CD4-positive, alpha-beta T cell treated with Interleukin-15 for 4 hours (primary cell): ENCODE measurements at places on chromosomes 12 and 14.

DNA sequence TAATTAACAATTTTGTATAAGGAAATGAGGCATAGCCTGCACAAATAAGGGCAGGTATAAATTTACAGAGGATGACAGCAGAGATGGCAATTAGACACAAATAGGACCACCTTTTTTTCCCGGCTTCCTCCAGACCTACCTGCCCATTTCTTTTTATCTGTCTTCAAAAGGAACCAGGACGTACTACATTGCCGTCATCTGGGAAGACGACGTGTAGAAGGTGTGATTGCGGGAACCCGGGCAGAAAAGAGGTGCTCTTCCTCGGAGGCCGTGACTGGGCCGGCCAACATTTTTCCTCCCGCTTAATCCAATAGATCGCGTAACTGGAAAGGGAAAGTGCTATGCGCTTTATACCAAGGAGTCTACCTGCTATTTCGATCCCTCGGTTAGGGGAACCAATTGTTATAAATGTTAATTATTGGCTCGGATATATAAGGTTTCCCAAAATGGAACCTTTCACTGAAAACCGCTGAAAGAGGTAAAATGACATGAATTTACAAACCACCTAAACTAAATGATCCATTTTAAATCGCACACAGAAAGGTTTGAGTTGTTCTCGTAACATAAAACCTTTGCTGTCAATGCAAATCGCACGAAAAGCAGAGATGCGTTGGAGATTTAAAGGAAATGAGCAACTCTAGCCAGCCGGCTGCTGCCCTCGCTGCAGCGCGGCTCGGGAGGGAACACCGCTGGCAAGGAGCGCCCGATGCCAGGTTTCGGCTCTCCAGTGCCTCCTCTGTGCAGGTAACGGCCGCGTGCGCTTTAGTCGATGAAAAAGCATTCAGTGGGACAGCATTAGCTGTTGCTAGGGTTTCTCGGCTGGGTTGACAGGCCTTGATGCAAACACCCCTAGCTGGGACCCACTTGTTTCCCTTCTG is 2.8 kb upstream of the SIX1 start:
- no peak for DNase-seq

- DNase-seq = no peak
Measured at GRCh38 chr14:102699416-102700110, 77.7 kb upstream of the TRAF3 start.

GRCh38 chr14:81981307-81981675 is 447.6 kb upstream of the SEL1L start:
- DNase-seq = no peak

- DNase-seq = no peak
Measured at GRCh38 chr12:6279631-6280030, 30.9 kb upstream of the PLEKHG6 start.

DNA sequence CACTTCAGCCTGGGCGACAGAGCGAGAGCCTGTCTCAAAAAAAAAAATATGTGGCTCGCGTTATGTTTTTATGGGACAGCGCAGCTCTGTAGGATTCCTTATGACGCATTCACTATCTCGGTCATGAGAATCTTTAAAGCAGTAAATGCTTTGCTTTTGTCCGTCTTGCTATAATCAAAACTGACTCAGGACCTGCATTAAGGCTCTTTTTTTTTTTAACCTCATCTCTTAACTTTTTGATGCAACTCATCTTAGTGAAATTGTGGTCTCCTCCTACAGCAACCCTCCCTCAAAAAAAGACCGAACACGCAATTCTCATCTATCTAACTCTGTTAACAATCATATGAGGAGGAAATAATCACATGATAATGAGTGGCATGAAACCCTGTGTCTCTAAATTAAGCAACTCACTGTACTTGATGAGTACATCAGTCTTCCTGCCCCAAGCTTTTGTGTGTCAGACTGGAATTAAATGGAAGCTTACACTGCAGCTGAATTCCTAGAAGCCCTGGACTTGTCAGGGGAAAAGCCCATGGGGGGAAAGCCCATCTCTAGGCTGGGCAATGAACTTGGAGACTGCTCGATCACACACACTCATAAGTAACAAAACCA is 4.3 kb downstream of the P2RX4 start:
- peak; percentile 74 for DNase-seq

GRCh38 chr12:21026302-21026701 is 104.7 kb upstream of the SLCO1B1 start:
- DNase-seq = no peak

GRCh38 chr12:64087761-64088160 is 134.3 kb downstream of the KICS2 start:
- no peak for DNase-seq

DNA sequence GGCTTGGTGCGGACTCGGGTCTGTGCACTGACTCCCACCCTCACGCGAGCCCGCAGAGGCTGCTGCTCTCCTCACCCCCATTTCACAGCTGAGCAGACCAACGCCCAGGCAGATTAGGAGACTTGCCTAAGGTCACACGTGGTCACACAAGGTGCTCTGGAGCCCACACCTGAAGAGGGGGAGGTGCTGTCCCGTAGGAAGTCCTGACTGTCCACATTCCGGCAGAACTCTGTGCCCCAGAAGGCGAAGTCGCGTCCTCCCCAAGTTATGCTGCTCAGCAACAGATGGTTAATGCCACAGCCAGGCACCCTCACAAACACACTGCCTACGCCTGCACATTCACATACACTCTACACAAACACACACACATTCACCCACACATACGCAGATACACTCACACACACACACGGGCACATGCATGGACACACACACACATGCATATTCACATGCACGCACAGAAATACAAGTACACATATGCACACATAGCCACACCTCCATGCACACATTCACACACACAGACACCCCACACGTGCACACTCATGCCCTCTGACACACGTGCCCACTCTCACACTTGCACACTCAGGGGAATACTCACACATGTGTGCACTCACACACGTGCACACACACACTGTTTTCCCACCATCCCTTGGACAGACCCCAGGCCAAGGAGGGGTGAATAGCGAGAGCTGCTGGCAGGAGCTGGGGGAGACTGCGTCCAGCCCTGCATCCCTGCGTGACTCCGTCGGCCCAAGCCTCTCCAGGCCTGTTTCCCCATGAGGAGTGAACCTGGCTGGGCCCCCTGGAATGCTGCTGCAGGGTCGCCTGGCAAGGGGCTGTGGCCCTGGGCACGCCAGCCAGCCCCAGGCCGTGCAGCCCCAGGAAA is 4.1 kb downstream of the C14orf180 start:
- DNase-seq = no peak

DNA sequence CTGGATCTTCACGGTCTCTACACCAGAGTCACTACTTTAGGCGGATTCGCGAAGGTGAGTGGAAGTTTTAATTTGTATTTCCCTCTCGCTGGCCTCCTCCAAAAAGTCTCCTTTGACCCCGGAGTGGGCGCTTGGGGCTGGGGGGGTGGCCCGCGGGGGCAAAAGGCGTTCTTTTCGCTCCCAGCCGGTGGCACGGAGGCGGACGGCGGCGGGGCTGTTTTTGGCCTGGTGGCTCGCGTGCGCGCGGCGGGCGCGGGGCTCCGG is 510 bp downstream of the ARID2 start:
- no peak for DNase-seq

DNA sequence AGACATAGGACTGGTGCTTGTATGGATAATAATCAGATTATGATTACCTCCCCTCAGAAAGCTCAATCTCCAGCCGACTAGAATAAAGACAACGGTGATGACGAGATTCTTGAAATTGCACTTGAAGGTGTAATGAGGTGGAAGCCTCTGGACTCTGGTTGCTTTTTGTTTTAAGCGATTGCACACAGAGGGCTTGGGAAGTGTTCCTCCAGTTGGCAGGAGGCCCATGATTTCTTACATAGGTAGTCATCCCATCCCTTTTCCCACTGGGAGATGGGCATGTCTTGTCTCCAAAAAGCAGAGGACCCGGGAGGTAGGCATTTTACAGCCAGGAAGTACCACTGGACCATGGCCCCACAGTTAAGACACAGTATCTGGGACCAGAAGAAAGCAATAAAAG is 165.7 kb upstream of the FKBP4 start:
- DNase-seq = no peak

GRCh38 chr14:75607842-75608640 is 29.6 kb downstream of the FLVCR2 start:
- no peak for DNase-seq

DNA sequence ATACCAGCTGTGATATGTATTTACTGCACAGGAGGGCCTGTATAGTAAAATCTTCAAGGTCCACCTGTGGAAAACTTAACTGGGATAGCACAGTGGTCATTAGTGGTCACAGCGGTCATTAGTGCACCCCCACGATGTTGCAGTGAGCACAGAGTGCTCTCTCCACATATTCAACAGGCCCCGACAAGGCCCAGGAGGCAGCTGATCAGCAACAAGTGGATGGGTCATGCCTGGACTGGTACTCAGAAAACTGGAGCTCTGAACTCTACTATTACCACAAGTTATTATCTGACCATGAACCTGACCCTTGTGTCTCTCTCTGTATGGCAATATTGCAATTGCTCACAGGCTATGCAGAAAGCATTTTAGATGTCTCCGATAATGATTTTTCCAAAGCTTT is 129.5 kb downstream of the SLC35F4 start:
- no peak for DNase-seq
